Right kidney (tissue), 9 donors: ENCODE measurements at places on chromosomes 4 and X.

GRCh38 chr4:52019936-52020657 lies at the start of gene LRRC66:
LRRC66 (minus strand) TSS chr4:52020363; CDS start chr4:52017613, 2,750 bp downstream.
- DNase-seq = no peak

DNA sequence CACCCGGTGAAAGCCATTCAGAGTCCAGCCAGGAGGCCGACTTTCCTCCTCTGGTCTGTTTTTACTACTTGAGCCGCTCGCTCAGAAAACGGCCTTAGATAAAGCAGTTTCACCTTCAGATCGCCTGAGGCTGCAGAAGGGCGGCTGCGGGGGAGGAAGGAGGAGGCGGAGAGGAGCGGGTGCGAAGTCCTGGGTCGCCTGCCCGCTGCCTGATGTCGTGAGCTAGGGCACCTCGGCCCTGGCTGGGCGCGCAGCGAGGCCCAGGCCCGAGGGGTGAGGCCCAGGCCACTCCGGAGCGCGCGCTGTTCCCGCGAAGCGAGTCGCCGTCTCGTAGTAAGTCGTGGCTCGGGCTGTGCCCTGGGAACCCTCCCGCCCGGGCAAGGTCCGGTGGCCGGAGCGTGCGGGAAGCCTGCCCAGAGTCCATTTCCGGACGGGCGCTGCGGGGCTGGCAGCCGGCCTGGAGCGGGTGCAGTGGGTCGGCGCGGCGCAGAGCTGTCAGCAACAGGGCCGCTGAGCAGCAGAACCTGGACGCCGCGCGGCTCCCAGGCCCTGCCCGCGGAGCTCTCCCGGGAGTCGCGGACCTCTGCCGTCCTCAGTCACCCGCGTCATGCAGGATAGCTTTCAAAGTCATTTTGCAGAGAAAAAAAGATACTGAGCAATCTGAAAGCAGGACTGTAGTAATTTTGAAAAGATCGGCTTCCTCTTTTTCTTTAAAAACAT lies 18.6 kb downstream of the TRIM2 start:
- peak; percentile 94 for DNase-seq

- DNase-seq = no peak
Measured at GRCh38 chr4:117898496-117898895, 135.8 kb upstream of the NDST3 start.

- DNase-seq = no peak
Measured at GRCh38 chr4:160880180-160880579, 1283.6 kb downstream of the FSTL5 start.

DNA sequence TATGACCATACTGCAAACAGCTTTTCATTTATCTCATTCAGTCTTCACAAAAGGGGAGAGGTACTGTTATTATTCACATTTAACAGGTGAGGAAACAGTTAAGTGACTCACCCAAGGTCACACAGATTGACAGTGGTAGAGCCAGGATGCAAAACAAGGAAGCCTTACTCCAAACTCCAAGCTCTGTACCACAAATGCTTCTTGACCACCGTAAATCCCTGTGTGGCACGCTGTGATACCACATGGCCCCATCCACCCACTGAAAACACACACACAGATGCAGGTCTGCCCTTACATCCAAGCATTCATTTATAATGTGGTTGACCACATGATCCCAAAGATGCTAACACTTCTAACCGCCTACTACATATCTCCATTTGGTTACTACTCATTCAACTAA lies 129.5 kb downstream of the TSPAN5 start:
- no peak for DNase-seq

DNA sequence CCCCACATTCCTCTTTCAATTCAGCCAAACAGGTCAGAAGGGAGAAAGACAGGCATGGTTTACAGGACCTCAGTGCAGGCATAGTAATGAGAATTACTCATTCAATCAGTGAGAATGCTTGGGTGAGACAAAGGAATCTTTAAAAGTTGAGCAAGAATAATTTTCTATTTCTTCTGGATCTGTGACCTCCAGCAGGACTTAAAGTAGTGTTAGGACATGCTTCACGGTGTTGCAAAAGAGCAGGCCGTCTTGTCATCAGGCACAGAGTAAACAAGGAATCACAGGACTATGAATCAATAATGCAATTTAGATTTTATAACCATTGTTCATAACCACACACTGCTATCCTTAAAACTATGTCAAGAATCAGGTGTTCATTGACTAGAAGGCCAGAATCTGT lies 130.6 kb upstream of the GLRA2 start:
- no peak for DNase-seq

GRCh38 chrX:149650162-149650561 lies 18.6 kb upstream of the TMEM185A start:
- DNase-seq = no peak

DNA sequence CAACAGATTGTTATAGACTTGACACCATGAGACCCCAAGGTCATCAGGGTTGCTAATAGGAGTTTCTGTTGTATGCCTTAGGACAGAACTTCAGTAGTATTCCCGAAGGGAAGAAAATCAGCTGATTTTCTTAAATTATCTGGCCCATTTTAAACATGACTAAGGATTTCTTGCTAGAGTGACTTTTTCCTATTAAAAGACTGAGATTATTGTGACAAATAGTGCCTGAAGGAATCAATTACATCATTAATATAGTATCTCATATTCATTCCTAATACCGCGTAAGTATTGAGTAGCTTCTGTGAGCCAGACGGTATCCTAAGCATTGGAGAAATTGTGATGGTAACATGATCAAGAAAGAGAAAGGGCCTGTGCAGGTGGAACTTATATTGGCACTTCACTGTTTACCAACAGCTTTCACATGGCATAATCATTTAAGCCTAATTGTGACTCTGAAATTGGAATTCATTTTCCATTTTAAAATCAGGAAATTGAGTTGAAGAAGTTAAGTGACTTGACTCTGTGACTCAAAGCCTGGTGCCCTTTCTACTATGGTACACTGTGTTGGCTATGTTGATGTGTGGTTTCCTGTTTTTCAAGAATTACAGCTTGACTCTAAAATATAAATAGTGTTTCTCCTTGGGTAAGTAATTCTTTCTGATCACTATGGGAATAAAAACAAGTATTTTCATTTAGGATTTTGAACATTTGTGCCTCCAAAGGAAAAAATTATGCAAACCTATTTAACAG lies 4.1 kb downstream of the AFF1 start:
- DNase-seq = no peak

- no peak for DNase-seq
Measured at GRCh38 chrX:65720381-65720964, 53.0 kb downstream of the MSN start.

DNA sequence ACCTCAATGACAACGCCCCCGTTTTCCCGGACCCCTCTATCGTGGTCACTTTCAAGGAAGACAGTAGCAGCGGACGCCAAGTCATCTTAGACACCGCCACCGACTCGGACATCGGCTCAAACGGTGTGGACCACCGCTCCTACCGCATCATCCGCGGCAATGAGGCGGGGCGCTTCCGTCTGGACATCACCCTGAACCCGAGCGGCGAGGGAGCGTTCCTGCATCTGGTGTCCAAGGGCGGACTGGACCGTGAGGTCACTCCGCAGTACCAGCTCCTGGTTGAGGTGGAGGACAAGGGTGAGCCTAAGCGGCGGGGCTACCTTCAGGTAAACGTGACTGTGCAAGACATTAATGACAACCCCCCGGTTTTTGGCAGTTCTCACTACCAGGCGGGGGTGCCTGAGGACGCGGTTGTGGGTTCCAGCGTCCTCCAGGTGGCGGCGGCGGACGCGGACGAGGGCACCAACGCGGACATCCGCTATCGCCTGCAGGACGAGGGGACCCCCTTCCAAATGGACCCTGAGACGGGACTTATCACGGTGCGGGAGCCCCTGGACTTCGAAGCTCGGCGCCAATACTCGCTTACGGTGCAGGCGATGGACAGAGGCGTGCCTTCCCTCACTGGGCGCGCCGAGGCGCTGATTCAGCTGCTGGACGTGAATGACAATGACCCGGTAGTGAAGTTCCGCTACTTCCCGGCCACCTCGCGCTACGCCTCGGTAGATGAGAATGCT lies 2.2 kb downstream of the FAT4 start:
- peak; percentile 76 for DNase-seq

- no peak for DNase-seq
Measured at GRCh38 chr4:155837203-155837796, 28.8 kb downstream of the ASIC5 start.

DNA sequence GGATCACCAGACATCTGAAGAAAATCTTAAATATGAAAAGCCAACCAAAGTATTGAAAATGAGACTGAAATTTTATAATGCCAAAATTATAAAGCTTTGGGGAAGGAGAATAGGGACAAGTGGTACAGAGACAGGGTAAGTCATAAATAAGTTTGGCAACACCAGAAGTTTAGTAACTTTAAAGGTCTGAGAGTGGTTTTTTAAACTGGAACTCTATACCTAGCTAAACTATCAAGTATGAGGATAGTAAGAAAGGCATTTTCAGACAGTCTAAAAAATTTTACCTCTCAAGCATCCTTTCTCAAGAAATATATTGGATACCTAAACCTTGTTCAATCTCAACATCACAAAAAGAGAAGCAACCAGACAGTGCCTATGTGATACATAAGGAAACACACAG lies 92.4 kb downstream of the ANKRD17 start:
- no peak for DNase-seq

GRCh38 chr4:148445071-148445859 lies 3.1 kb upstream of the NR3C2 start:
- DNase-seq = peak; percentile 66

- no peak for DNase-seq
Measured at GRCh38 chr4:127210893-127211649, 421.7 kb upstream of the INTU start.

- no peak for DNase-seq
Measured at GRCh38 chr4:1340861-1341260, 6.1 kb upstream of the UVSSA start.

GRCh38 chr4:139142980-139143379 lies 34.0 kb downstream of the ELF2 start:
- no peak for DNase-seq

- no peak for DNase-seq
Measured at GRCh38 chrX:30402366-30402765, 93.2 kb upstream of the NR0B1 start.

DNA sequence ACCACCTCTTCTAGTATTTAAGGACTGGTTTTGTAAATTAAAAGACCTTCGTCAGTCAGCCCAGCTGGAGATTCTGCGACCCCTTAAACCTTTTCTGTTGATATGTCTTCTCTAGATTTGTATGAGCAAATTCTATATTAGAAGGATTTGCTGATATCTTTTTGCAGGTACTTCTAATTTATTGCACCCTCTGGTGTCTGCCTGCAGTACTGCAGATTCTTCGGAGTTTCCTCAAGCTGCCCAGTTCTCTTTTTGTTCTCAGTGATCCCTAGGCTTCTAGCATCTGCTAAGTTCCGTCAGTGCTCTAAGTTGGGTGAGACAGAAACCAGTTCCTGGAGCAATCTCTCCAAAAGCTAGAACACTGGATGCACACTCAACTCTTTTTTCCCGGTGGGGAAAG lies 545.2 kb downstream of the C4orf33 start:
- DNase-seq = peak; percentile 5

DNA sequence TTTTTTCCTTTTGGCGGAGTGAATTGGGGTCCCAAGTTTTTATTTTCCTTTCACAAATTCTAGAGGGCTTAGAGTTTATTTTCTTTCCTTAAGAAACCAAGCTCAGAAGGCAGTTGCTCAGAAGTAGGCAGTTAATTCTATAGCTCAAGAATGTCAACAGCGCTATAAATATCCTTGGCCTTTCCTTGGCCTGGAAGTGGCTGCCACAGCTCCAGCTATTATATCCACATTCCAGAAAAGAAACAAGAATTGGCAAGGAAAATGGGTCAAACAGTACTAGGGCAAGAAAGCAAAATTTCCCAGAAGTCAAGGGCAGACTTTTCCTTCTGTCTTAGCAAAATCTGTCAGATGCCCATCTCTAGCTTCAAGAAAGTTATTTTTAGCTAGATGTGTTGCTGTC lies 31.0 kb downstream of the SLC10A6 start:
- no peak for DNase-seq

GRCh38 chr4:152940461-152940860 lies 4.3 kb downstream of the FHDC1 start:
- no peak for DNase-seq

DNA sequence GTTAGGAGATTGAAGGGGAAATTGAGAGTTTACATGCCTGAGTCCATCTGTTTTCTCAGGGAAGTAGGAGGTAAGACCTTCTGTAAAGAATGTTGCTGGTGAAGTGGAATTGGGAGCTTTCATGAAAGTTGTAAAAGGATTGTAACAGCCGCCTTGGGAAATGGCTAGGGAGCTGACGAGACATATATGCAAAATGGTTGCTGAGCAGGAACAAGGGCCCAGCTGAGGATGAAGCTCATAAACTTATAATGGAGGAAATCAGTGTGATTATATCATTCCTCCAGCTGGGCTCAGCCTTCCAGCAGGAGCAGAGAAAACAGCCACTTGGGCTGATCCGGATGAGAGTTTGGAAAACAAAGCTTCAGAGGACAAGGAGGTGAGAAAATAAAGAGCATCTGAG lies 208.7 kb downstream of the MAPK10 start:
- DNase-seq = no peak

DNA sequence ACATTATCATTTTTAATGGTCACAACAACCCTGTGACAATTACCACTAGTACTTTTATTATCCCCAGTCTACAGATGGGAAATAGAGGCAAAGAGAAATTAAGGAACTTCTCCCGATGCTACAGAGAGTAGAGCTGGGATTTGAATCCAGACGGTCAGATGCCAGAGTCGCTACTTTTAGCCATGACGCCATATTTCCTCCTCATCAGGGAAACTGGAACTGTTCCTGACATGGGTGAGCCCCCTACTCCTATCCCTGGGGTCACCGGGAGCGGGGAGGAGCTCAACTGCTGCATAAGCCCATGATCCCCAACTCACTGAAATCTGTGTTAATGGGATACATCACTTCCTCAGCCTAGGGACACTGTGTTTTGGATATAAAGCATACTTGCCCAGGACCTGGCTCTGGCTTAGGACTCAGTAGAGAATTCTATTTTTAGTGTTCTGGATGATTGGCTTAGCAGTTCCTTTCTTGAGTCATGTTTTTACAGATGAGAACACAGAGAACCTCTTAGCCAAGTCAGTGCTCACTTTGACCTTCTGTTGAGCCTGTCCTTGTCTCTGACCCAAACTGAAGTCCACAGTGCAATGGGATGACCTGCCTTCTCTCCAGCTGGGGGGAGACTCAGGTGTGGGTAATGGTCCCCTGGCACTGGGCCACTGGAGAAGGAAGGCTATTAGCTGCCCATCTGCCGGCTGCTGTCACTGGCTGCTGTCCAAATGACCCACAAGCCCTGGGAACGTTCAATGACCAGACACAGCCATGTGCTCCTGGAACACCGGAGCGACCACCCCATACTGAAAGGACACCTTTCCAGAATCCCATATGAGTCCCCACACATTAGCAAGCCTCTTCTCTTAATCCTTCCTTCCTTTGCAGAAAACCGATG lies 90.8 kb upstream of the SHISA3 start:
- no peak for DNase-seq

GRCh38 chrX:103831803-103832544 lies at the start of gene RAB9B:
RAB9B (minus strand) TSS chrX:103832257; CDS start chrX:103825784, 6,473 bp downstream.
- peak; percentile 63 for DNase-seq

DNA sequence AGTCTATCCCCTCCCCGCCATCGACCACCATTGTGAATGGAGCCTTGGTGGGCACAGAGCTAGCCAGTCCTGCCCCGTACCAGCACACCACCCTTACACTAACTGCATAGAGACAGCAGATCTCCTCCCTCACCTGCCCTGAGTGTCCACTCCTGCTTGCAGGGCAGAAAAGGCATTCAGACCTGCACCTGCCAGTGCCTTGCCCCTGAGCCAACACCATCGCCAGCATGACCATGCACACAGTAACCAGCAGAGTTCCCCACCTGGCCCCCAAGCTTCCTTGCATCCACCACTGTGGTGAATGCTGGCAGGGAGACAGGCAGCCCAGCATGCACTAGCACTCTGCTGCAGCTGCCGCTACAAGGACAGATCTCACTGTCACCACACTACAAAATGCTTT lies 397.1 kb downstream of the KLHL4 start:
- no peak for DNase-seq
